Activated gamma-delta T cell treated with Interleukin-2 at 50 U/mL for 16 hours (primary cell): ENCODE measurements at places on chromosomes 1 and 21.

- DNase-seq: no peak
Measured at GRCh38 chr1:212782422-212783154, 9.0 kb downstream of the NSL1 start.

- no peak for DNase-seq
Measured at GRCh38 chr1:219155135-219155534, 18.5 kb upstream of the LYPLAL1 start.

- DNase-seq: no peak
Measured at GRCh38 chr1:167676916-167677848, 44.6 kb upstream of the MPZL1 start.

- no peak for DNase-seq
Measured at GRCh38 chr1:205543351-205544301, 39.2 kb downstream of the CDK18 start.

DNA sequence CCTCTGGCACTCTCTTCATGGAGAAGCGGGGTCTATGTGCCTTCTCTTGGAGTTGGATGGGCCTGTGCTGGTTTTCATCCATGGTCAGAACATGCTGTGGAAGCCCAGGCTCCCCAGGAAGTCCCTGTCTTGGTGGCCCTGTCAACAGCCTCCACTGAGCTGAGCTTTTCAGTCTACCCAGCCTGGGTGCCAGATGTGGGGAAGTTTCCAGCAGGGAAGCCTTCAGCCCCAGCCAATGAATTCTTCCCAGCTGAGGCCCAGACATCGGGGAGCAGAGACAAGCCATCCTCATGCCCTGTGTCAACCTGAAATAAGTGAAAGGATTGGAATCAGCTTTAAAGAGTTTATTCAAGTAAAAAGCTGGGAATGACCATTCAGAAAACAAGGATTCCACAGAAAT is 75.1 kb upstream of the PGBD5 start:
- DNase-seq: no peak

DNA sequence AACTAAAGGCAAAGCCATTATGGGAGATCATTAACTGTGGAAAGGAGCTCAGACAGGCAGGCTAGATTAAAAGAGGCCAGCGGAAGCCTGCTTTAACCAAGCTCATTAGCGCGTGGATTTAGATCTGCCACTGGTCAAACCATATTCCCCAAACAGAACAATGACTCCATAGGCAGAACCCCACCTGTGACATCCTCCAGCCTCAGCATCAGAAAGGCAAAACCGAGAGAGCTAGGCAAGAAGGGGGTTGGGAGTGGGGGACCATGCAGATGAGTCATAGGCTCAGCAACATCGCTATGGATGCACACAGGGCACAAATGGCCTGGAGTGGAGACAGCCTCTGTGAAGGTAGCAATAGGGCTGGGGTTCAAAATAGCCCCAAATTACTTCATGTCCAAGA is 20.6 kb downstream of the MKNK1 start:
- no peak for DNase-seq

- DNase-seq: no peak
Measured at GRCh38 chr21:33908760-33909159, 6.8 kb downstream of the ATP5PO start.

GRCh38 chr1:2449636-2450454 is 26.2 kb upstream of the PLCH2 start:
- DNase-seq: no peak

DNA sequence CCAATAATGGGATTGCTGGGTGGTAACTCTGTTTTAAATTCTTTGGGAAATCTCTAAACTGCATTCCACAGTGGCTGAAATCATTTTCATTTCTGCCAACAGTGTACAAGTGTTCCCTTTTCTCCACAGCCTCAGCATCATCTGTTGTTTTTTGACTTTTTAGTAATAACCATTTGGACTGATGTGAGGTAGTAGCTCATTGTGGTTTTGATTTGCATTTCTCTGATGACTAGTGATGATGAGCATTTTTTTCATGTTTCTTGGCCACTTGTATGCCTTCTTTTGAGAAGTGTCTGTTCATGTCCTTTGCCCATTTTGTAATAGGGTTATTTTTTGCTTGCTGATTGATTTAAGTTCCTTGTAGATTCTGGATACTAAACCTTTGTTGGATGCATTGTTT is 131.9 kb upstream of the B3GALT2 start:
- no peak for DNase-seq

- no peak for DNase-seq
Measured at GRCh38 chr1:7293702-7294629, 477.1 kb upstream of the VAMP3 start.

DNA sequence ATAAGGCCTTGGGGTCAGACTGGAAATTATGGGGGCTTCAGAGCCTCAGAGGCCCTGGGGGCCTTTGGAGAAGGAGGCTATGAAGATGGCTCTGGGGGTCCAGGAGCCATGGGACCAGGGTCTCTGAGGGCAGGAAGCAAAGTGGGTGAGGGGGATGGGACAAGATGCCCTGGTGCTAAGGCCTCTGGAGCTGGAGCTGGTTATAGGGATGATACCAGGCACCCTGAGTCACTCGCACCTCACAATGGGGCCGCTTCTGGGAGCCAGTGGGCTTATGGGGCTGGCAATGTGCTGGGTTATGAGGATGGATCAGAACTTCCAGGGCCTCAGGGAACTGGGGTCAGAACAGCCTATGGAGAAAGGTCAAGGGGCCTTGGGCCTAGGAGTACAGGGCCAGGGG is 17.6 kb downstream of the IGFN1 start:
- no peak for DNase-seq

DNA sequence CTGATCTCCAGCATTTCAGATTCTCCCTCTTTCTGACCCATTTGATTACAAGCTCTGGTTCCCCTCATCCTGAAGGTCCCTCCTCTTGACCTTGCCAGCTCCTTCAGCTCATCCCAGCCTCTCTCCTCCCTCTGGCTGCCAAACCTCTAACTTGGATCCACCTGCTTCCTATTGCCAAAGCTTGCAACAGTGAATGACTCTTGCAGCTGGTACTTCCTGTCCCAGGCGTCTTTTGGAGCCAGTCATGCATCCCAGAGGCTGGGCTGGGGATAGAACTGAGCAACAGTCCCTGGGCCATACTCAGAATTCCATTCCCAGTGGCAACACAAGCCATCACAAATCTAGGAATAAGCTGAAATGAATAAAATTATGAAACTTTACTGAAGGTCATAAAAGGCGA is 27.7 kb upstream of the SPOCD1 start:
- DNase-seq: no peak

DNA sequence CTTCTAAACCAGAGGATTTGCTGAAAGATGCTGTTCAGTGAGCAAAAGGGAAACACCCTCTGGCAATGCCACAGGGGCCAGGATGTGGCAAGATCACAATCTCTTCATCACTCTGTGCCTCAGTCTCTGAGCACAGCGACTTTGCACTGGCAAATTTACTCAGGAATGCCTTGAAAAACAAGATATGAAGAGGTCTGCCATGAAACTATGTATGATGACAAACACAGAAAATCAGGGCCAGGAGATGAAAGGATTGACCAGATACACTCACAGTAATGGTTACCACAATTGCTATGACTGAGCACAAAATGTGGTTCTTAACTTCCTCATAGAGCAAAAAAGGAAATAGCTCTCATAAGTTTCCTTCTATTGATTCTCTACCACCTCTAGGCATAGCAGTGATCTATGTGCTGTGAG is 5.8 kb downstream of the TTC13 start:
- DNase-seq: peak; percentile 50

- no peak for DNase-seq
Measured at GRCh38 chr1:35708441-35708921, 10.2 kb downstream of the C1orf216 start.

DNA sequence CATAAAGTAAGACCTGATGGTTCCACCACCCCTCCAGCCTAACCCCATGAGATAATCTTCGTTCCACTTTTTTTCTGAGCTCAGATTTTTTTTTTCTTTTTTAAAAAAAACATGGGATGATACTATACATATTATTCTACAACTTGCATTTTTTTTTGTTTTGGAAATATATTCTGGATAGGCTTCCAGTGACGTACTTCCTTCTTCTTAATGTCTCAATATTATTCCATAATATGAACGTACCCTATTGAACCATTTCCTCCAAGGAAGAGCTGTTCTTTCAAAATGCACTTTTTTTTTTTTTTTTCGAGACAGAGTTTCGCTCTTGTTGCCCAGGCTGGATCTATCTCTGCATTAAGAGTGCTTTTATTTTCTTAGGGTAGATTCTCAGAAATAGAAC is 1.5 kb downstream of the EDEM3 start:
- no peak for DNase-seq

- DNase-seq: no peak
Measured at GRCh38 chr1:86183810-86184209, 27.2 kb upstream of the COL24A1 start.

- no peak for DNase-seq
Measured at GRCh38 chr1:79193211-79194079, 186.9 kb upstream of the ADGRL4 start.

GRCh38 chr21:34630536-34631143 is 15.7 kb upstream of the RCAN1 start:
- DNase-seq: peak; percentile 16

DNA sequence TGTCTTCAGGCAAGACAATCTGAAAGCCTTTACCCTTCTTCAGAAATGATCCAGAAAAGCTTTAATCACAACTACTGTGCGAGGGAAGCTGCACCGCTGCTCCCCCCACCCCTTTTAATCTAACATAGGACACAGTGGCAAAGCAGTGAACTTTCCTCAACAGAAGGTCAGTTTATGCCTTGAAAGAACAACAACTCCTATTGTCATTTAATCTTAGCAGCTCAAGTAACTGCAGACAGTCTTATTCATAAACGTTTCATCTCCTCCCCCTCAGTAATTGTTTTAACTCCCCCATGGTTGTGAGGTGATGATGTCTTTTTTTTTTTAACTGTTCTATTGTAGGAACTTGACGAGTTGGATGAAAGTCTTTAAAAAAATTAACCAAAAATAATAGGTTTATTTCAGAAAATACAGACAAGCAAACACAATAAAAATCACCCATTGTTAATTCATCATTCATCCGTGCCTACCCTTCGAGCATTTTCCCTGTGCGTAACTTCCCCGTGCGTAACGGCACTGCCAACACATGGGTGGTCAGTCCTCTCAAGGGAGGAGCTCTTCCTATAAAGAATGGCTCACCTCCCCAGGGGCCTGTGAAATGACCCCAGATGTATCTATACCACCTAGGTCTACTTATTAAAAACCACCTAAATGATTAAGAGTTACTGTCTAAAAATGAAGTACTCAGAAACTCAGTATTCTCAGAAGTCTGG is 3.3 kb upstream of the ADAR start:
- DNase-seq: no peak
